ENCODE measurements at places on chromosomes 2 and 18.

GRCh38 chr18:36124841-36125240, 4.3 kb downstream of the SLC39A6 start:
- DNase-seq: no peak

GRCh38 chr18:9809697-9810096, 76.1 kb upstream of the TXNDC2 start:
- no peak for DNase-seq

DNA sequence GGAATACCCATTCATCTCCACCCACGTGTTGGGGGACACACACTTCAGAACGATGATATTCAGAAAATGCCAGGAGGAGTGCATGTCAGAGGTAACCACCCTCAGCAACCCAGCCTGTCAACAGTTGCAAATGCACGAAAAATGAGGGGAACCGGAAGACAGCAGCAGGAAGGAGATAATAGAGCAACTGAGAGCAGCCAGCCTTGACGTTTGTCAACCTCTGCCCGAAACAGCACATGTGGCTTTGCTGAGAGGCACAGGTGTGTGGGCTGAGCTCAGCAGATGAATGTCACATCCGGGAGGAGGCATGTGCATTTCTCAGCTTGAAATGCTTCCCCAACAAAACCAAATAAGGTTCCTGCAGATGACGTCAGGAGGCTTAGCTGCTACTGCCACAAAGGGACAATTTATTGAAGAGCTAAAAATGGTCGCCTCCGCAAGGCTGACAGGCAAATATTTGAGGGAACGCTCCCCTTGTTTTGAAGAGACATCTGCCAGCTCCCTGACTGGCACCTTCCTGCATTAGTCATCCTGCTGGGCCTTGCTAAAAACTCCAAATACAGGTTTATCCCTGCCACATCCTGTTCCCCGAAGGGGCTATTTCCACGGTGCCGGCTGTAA, 419.0 kb downstream of the NBAS start:
- no peak for DNase-seq

- no peak for DNase-seq
Measured at GRCh38 chr2:20042531-20042930, 8.9 kb downstream of the LAPTM4A start.

DNA sequence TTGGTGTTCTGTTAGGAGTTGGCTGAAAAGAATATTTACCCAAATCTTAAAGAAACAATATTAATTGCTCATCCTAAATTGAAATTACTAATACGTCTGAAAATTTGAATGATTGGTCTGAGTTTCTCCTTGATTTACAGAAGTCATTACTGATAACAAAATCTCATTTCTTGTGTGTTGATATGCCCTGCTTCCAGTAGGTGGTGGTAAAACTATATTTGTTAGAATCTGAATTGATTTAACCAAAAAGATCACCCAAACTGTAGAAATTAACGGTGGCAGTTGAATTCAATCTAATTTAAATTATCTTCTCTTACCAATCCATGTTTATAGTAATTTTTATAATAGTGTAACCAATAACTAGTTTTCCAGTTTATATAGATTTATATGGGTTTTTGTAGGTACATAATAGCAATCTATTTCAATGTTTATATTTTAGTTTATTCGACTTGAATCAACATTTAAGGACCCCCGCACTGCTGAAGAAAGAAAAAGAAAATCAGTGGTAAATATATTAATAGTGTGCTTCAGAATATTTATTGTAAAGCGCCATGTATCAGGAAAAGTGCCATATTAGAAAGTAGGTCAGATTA, 38.3 kb downstream of the PAPOLG start:
- peak; percentile 24 for DNase-seq

DNA sequence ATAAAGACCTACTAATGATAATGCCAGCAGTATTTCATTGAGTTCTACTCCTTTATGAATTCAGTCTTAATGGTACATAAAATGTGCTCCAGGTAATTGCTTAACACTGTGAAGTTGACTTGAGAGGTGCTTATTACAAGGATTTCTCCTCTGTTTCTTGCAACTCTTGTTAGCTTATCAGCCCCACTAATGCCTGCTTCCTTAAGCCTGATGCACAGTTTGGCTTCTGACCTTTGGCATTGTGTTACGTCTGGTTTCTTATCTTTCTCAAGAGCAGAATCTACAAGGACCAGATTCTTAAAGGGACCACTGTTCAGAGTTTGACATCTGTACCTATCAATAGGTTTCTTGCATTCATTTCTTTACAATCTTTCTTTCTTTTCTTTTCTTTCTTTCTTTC, 223.9 kb upstream of the CWC22 start:
- DNase-seq: no peak

- DNase-seq: peak; percentile 1
Measured at GRCh38 chr2:133411857-133412256, 156.4 kb downstream of the NCKAP5 start.

- peak; percentile 17 for DNase-seq
Measured at GRCh38 chr2:196987649-196988364, 61.3 kb upstream of the PGAP1 start.

DNA sequence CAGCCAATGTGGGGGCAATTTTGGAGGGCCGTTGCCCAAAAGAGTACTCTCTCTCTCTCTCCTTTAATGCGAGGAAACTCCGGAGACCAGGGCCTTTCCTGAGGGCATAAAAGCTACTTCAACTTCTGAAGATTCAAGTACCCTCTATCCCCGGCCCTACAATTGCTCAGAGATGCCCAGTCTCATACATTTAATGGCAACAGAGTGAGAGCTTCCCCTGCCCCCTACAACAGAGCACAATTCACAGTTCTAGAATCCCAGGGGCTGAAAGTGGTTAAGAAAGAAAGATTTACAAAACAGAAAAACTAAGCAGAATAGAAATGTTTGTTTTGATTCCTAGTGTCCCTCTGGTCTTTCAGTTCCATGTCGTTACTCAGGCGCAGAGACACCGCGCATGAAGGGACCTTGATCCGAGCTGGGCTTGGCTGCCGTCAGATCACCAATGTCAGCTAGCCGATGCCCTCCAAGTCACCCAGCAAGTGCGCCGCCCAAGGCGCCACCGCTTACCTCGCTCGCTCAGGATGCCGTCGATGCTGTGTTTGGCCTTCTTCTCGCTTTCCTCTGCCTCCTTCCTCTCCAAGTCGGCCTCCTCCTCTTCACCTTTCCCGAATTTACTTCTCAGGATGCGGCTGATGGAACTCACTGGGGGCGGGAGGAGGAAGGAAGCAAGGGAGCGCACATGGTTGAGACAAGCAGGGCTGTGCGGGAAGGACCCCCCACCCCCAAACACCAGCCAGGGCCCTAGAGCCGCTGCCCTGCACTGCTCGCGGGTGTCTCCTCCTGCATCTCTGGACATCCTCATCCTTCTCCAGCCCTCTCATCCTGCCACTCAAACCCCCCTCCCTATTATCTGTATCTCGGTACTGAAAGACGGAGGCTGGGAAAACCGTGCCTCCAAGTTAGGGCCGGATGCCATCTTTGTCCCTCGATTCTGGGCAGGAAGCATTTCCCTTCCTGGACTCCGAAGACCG, 4.9 kb downstream of the PAX3 start:
- DNase-seq: no peak

- no peak for DNase-seq
Measured at GRCh38 chr2:165562233-165562632, 92.7 kb downstream of the CSRNP3 start.

- no peak for DNase-seq
Measured at GRCh38 chr2:231399853-231400680, 4.6 kb downstream of the B3GNT7 start.

- no peak for DNase-seq
Measured at GRCh38 chr18:45755934-45756333, 32.0 kb downstream of the SLC14A1 start.

Data from K562 (cell line).